Hepatocyte (in vitro differentiated cells): ENCODE measurements at places on chromosomes 12 and 14. TPM values are rescaled to one million over a fixed set of nuclear protein-coding genes. Genes with fewer than 3 reads are reported as not detected.

Gene FLRT2
- 42.3 and 48.0 TPM in 2 replicates for total RNA-seq

Gene TMX1
- 48.6 and 57.6 TPM in 2 replicates for total RNA-seq

DNA sequence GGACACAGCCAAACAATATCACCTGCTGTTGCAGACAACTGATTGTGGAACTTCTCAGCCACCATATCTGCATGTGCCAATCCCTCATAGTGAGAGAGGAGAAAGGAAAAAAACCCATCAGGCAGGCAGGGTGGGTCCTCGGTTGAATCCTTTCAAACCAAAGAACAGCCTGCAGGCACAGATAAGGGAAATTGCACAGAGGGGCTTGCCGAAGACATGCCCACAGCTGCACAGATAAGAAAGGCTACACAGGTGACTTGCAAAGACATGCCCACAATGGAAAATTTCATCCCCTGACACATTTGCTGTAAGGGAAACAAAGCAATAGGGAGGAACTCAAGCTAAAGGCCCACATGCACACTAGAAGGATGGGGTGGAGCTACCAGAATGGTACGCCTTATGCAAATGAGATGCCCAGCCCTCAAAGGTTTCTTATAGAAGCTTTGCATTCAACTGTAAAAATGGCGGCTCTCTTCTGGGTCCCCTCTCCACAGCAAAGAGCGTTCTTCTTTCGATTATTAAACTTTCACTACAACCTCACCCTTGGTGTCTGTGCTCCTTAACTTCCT lies 170.0 kb upstream of the TMPO start:
- DNase-seq, result no peak

DNA sequence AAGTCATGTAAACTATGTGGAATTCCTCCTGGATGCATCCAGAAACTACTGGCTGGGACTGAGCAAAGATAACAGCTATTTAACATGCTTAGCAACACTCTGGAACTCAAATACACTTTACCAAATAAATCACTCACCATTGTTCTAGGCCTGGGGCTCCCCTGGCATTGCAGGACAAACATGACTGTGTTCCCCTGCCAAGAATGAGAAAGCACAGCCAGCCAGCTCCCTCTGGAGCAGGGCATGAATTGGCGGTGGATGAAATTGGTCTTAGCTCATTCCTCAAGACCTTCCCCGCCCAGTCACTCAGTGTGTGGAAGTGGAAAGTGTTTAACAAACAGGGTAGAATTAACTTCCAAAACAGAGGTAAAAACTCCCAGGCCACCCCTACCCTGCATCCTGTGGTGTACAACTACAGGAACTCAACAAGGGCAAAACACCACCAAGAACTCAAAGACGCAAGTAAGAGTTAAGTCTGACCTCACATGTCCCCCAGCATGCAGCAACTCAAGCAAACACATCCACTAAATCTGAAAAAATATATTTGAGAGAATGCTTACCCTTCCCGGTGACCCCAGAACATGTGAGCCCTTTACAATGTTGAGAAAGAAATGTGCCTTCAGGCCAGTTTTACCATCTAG lies 58.4 kb upstream of the BDKRB2 start:
- DNase-seq, result no peak

DNA sequence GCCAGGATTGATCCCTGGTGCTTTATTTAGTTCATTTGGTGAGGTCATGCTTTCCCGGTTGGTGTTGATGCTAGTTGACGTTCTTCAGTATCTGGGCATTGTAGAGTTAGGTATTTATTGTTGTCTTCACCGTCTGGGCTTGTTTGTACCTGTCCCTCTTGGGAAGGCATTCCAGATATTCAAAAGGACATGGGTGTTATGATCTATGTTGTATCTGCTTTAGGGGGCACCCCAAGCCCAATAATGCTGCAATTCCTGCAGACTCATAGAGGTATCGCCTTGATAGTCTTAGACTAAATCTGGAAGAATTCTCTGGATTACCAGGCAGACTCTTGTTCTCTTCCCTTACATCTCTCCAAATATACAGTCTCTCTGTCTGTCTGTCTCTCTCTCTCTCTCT lies 42.1 kb downstream of the AK7 start:
- no peak for DNase-seq

- DNase-seq, result no peak
These were observed 1.5 kb upstream of the CRIP2 start for GRCh38 chr14:105473033-105473676.

DNA sequence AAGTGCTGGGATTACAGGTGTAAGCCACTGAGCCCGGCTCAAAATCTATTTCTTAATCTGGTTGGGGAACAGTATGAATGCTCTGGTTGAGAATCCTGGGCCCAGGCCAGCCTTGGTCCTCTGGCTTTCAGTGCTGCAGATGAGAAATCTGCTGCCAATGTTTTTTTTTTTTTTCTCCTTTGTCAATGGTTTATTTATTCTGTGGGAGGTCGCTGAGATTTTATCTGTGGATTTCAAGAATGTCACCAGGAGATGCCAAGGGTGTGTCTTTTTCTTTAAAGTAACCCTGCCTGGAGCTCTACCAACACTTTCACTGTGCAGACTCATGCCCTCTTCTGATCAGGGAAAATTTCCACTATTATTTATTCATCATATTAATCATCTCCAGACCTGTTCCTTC lies 3.6 kb downstream of the SLC25A29 start:
- DNase-seq, result no peak
